ENCODE measurements at places on chromosomes 16 and 17. TPM values are rescaled to one million over a fixed set of nuclear protein-coding genes. Genes with fewer than 3 reads are reported as not detected.

CD79B gene
- total RNA-seq: 1.5 TPM

ATP2A1 gene
- 0.28 TPM for total RNA-seq

SLC13A2 gene
- not detected for total RNA-seq

PRDM7 gene
- total RNA-seq: not detected

HOXB6 gene
- 0.11 TPM for total RNA-seq

TNFRSF13B gene
- total RNA-seq: not detected

CTF1 gene
- 0.21 TPM for total RNA-seq

FBXW10B gene
- total RNA-seq: 0.21 TPM

ST6GALNAC2 gene
- total RNA-seq: 0.66 TPM

KIF1C gene
- total RNA-seq: 94.7 TPM

RGS11 gene
- 2.7 TPM for total RNA-seq

CHST5 gene
- not detected for total RNA-seq

GRCh38 chr16:81823111-81823510 lies 44.0 kb downstream of the PLCG2 start:
- no peak for DNase-seq

GRCh38 chr16:57377080-57377841 lies 5.0 kb downstream of the CX3CL1 start:
- no peak for DNase-seq

DNA sequence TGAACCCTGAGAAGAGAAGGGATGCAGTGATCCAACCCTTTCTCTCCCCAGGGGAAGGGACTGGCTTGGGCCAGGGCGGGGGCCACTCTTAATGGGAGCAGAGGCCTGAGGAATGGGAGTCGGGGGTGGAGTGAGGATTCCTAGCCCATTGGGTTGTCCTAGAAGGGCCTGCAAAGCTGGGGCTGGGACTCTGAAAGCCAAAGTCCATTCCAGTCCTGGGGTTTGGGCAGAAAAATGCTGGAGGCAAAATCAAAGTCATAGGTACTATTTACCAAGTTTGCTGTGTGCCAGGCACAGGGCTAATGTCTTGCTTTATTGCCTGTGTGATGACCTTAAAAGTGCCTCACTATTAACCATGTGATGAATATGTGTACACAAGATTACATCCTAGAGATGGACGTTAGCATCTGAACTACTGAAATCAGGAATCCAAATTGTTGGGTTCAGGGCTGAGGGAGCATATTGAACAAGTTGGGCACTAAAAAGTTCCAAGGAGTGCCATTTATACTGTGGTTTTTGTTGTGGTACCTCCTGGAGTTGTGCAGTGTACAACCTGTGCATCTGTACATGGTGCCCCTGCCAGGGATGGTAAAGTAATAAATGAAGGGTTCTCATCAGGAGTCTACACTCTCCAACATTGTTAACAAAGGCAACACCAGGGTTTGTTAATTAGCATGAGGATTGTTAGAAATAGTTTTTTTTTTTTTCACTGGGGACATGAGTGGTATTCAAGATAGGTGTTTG lies 84.4 kb upstream of the NKD1 start:
- no peak for DNase-seq

- no peak for DNase-seq
These were observed 11.6 kb downstream of the FBXL19 start for GRCh38 chr16:30934827-30935557.

GRCh38 chr17:70127221-70127873 lies 42.0 kb upstream of the KCNJ2 start:
- DNase-seq: no peak

DNA sequence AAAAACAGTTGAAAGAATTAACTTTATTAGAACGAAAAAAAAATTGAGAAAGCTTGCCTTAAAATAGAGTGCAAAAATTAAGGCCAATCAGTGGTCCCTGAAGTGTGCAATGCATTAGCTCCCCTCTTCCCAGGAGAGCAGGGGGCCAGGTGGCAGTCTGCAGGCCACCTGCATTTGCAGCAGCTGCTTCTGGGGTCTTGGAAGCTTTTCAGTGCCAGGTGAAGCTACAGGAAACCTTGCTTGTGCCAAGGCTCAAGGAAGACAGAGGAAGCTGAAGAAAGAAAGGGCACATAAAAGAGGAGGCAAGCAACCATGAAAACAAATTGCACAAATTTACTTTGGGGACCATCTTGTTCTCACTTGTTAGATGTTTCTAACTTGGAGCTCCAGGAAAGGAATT lies 50.5 kb upstream of the MTMR4 start:
- DNase-seq: no peak

DNA sequence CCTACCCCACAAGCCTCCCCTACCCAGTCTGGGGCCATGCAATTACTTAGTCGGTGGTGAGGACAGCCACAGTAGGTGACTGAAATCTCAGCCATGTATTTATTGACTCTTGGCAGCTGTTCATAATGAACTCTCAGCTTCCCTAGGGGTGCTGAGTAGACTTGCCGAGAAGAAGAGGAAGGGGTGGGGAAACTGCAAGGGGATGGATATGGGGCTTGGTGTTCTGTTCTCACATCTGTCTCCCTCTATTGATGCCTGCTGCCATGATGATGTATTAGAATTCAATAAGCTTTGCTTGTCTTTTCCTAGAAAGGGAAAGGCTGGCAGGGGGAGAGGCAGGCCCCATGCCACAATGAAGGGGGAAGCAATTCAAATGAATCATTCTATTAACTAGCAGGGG lies 112.9 kb downstream of the GP2 start:
- DNase-seq: no peak

DNA sequence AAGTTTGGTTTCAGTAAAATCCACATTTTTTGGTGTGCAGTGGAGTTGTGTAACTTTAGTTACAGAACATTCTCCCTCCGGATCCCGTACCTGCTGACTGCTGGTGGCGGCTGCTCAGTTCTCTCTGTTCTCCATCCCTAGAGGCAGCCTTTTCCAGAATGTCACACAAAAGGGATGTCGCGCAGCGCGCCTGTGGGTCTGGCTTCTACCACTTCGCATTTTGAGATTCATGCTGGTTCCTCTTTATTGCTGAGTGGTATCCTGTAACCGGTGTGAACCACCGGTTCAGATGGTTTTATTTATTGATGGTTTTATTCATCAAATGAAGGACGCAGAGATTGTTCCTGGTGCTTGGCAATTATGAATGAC lies 981 bp upstream of the CEP131 start:
- DNase-seq: no peak

- DNase-seq: no peak
These were observed 17.7 kb downstream of the NCBP3 start for GRCh38 chr17:3828151-3828851.

DNA sequence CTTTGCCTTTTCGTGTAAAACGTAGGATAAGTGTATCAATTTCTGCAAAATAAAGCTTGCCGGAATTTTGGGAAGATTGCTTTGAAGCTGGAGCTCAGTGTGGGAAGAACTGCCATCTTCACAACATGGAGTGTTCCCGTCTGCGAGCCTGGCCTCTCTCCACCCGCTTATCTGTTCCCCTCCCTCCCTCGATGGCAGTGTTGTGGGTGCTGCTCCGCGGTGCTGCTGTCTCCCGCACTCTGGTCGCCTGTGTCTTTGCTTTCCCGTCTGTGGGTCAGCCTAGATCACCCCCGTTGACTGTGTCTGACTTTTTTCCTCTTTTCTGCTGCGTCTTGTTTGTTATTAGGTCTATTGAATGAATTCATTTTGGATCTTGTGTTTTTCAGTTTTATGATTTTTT lies 17.0 kb downstream of the ACSF3 start:
- no peak for DNase-seq

- DNase-seq: no peak
These were observed 13.7 kb downstream of the AP1G1 start for GRCh38 chr16:71794943-71795342.

DNA sequence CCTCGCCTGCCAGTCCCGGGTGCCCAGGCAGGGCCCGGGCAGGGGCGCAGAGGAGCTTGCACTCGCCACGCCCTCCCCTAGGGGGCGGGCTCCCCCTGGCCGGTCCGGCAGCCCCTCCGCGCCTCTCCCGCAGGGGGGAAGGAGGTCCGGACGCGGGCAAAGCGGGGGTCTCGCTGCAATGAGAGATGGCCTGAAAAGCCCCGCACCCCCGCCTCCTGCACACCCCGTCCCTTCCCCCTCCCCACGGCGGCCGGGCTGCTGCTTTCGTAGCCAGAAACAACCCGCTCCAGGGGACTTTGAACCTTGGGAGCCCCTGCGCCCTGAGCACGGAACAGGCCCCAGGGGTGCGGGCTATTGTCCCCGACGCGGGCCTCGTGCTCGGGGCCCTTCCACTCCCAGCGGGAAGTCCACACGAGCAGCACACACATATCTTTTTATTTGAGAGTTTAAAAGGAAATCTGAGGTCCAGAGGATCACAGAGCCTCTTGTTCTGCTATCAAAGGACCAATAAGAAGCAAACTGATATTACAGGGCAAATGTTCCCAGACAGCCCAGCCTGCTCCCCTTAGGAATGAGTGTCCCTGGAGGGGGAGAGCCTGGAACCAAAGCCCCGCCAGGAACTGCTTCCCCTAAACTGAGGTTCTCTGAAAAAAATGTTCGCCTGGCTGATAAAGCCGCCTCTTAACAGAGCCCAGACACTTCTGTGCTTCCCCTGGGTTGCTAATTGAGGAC lies 5.8 kb upstream of the CBX4 start:
- DNase-seq: no peak

DNA sequence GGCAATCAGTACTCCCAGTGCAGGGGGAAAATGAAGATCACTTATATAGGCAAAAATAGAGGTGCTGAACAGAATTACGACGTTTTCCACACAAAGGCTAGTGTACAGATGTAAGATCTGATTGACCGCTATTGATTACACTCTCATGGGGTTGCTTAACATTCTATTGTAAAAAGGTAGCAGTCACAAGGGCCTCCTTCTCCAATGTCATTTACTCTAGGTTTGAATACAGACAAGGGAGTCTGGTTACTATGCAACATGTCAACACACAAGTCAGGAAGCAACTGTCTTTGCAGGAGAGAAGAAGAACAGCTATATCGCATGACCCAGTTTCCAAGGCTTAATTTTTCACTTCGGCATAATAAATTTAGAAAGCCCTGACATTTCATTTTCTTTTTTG lies 7.9 kb downstream of the KRT37 start:
- no peak for DNase-seq

- no peak for DNase-seq
These were observed 3.2 kb downstream of the TMEM208 start for GRCh38 chr16:67229906-67230808.

DNA sequence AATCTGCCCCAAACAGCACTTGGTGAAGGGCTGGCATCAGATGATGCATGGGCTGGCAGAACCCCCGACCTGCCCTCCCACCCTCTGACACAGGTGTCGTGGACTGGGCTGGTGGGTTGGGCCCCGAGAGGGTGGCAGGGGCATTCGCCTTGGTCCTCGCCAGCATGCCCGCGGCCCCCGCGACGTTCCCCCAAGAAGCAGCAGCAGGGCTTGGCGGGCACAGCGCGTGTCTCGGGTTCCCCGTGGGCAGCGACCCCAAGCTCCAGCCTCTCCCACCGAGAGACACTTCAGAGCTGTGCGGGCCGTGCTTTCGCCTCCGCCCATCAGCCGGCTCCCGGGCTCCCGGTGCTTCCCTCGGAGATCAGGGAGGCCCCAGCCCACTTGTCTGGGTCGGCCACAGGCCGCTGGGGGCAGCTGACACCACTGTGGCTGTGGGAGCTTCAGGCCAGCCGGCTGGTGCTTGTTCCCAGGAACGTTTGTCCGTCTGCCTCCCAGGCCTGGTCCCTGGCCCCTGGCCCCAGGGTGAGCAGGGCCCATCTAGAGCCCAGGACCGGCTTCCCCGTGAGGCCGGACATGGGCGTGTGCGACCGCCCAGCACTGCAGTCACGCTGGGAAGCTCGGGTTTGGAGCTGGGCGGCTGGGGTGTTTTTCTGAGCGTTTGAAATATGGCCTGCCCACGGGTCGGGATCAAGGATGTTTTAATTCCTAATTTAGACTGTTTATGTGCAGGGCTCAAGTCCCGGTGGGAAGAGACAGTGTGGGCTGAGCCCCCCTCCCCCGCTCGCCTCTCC lies 16.6 kb downstream of the CACNA1H start:
- DNase-seq: no peak

DNA sequence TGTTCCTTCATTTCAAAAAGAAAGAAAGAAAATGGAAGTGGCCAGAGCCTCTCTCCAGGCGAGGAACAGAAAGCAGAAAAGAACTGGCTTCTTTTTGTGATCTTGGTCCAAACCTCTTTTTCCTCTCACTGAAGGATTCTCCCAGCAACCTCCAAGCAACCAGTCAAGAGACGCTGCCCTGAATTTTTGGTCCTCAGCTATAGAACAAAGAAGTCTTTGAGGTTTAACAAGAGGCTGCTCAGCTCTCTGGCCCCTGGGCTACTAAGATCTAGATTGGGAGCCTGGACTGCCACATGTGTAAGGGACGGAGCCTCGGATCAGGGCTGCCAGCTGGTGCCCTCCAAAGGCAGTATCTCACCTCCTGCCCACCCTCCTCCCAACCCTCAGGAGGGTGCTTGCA lies 62.6 kb downstream of the AXIN2 start:
- no peak for DNase-seq

GRCh38 chr16:14069818-14070217 lies 1.3 kb upstream of the MRTFB start:
- DNase-seq: no peak

- DNase-seq: no peak
These were observed 356.6 kb upstream of the XYLT1 start for GRCh38 chr16:17827313-17827712.

- no peak for DNase-seq
These were observed 117.7 kb downstream of the ABCC1 start for GRCh38 chr16:16067127-16067526.

All from pulmonary artery endothelial cell (primary cell).